ENCODE measurements at places on chromosomes 16 and 17.

DNA sequence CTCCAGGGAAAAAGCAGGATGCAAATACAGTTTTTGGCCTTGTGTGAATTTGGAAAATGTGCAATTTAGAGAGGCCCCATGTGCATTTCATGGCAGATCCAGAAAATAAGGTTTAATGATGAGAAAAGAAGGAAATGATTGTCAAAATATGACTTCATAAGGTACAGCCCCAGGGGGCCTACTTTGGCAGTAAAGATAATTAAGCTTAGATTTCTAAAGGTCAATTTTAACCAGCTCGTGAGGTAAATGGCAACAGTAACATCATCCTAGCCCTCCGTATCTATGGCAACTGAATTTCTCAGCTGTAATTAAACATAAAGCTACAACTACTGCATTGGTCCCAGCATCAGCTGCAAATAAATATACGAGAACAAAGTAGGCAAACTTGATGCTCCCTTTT lies 30.0 kb upstream of the PRSS54 start:
- DNase-seq, result no peak

DNA sequence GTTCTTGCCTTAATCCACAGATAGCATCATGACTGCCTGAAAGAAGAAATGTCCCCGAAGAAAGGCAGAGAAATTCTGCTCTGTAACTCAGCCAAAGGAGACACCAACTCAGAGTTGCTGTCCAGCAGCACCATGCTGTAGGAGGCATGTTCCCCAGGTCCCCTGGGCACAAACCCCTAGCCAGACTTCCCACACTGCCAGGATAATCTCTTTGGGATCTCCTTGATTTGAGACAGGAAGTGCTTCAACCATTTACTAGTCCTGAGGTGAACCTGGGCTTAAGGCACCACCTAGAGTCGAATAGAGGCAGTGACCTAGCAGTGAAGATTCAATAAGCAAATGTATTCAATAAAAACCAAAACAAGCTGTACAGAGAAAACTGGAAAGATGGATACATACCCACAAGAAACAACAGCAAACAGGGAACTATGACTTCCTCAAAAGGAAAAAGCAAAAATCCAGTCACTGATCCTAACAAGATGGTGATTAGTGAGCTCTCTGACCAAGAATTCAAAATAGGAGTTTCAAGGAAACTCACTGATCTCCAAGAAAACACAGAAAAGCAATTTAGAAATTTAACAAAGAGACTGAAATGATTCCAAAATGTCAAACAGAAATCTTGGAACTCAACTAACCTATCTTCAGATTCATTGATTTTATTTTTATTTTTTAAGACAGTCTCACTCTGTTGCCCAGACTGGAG lies 5.7 kb downstream of the OR4D2 start:
- peak; percentile 37 for DNase-seq

DNA sequence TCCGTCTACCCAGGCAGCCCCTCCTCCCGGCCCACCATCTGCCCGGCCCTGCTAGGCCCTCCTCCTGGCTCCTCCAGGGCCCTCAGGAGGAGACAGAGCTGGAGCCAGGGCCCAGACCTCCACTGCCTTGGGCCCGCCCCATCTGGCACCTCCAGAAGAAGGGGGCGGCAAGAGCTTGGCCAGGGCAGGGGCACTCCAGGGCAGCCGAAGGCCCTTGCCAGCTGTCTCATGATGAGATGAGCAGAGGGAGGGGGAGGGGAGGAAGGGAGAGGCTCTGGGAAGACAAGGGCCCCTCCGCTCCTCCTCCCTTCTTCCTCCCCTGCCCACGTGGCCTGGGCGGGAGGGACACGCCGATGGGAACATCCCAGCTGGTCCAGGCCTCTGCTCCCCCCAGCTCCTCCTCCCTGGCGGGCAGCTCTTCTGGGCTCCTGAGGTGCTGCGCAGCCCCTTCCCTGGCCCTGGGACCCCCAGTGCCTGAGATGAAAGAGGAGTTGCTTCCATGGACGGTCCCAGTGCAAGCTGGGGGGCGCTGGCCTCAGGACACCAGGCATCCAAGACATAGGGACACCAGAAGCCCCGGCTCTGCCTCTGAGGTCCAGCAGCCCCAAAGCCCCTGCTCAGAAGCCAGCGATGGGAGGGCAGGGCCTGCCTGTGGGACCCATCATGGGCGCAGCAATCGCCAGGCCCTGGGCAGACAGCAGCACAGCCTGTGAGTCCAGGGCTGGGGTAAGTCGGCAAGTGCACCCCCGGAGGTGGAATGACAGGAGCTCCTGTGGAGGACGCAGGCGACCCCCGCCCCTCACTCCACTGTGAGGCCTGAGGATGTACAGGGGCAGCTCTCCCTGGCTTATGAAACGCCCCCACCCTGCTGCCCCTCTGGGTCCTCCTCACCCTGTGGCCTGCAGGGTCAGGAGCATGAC lies 23.6 kb upstream of the ENPP7 start:
- peak; percentile 99 for DNase-seq

DNA sequence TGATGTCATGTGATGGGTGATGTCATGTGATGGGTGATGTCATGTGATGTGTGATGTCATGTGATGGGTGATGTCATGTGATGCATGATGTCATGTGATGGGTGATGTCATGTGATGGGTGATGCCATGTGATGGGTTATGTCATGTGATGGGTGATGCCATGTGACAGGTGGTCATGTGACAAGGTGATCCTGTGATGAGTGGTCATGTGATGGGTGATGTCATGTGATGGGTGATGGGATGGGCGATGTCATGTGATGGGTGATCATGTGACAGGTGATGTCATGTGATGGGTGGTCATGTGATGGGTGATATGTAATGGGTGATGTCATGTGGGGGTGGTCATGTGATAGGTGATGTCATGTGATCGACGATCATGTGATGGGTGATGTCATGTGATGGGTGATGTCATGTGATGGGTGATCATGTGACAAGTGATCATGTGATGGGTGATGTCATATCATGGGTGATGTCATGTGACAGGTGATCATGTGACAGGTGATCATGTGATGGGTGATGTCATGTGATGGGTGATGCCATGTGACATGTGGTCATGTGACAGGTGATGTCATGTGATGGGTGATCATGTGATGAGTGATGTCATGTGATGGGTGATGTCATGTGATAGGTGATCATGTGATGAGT lies 17.2 kb downstream of the CD300LB start:
- no peak for DNase-seq

GRCh38 chr17:50209133-50209471 lies 7.7 kb upstream of the COL1A1 start:
- DNase-seq, result no peak

- no peak for DNase-seq
Observed at GRCh38 chr16:48176635-48177408, 21.0 kb upstream of the ABCC12 start.

DNA sequence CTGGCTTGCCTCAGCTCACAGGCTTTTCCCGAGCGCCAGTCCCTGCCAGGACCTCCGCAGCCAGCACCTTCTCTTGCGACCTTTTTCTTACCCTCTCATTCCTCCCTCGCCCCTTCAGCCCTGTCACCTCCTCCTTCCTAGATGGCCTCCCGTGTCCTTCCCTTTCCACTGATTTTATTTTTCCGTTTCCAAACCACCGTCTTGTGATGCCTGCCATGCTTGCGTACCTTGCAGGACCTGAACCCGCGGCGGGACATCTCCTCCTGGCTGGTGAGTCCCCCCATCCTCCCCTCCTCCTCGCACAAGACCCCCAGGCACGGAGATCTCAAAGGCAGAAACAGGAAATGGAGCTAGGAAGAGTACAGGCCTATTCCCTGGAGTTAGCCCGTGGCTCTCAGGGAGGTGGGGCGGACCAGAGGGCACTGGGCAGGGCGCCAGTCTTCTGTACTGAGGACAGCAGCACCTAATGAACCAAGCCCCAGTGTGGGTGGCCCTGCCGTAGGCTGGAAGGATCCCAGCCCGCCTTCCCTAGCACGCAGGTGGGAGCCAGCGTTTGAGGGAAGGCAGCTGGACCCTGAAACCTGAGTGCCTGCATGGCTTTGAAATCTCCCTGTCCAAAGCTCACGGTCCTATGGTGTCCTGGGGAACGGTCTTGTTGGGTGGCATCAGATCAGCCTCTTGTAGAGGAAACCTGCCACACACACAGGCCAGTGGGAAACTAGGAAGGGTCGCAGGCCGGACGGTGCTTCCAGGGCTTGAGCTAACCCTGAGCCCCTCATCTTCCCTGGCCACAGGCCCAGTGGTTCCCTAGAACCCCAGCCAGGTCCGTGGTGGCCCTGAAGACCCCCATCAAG lies 612 bp downstream of the CISD3 start:
- no peak for DNase-seq

- DNase-seq, result no peak
Observed at GRCh38 chr16:79155904-79156303, 444.6 kb downstream of the MAF start.

GRCh38 chr16:17696616-17697015 lies 225.9 kb upstream of the XYLT1 start:
- DNase-seq, result no peak

- DNase-seq, result no peak
Observed at GRCh38 chr17:50882851-50883250, 16.7 kb upstream of the TOB1 start.

DNA sequence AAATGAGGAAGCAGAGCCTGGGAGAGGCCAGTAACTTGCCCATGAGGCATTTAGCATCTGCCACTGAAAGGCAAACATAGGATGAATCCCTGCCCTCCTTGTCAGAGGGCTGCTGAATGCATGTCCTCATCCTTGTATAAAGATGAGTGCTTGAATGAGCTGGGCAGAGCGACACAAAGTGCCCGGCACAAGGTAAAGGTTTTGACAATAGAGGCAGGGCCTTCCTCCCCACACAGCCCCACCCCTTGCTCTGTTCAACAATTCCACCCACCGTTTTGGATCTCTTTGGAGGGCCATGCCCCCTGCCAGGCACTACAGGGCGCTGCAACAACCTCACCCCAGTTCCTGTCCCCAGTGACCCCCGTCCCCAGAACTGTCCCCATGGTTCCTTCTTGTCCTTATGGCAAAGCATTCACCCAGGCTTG lies 1.4 kb upstream of the KRT19 start:
- DNase-seq, result no peak

GRCh38 chr16:81509404-81509803 lies 64.8 kb downstream of the CMIP start:
- DNase-seq, result no peak

DNA sequence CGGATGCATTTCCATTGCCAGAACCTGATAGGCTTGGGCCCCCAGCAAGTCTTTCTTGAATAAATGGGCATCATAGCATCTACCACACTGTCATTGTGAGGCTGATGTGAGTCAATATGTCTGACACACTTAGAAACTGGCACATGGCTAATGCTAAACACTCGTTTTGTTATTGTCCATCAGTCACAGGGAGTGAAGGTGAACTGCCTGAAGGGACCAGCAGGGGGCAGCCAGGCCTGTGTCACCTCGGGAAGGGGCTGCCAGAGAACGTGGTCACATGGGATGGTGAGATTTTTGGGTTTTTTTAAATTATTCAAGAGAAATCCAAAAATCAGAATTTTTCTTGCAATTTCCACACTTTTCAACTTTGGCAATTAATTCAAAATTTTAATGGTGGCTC lies 831 bp upstream of the RCVRN start:
- DNase-seq, result no peak

DNA sequence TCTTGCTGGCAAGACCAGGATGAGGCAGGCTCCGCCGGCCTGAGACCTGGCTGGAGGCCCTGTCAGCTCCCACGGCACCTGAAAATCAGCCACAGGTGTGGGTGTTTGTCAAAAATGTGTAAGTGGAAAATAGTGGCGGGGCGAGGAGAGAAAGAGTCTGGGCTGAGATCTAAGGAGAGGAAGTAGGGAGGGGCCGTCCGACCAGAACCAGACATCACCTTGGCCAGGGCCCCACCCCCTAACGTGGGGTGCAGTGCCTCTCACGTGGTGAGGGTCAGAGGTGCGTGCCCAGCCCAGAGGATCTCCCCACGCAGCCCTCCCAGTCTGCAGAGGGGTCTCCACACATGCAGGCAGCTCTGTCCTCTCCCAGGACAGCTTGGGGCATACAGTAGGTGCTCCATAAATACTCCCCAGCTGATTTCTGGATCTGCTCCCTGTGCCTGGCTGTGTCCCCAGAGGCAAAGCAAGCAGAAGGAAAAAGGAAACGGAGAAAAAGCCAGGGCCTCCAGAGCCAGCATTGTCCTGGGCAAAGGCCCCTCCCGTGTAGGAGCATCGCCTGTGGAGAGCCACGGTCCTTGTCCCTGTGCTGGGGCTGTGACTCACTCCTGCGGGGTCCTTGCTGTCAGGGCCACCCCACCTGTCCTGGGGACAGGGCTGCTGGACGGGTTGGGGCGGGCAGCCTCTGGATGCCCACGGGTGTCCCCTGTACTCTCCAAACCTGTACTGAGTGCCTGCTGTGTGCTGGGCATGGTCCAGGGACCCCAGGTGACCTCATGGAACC lies 16.7 kb downstream of the ZFPM1 start:
- DNase-seq, result no peak

GRCh38 chr17:77153472-77153871 lies 12.7 kb downstream of the SEC14L1 start:
- no peak for DNase-seq

DNA sequence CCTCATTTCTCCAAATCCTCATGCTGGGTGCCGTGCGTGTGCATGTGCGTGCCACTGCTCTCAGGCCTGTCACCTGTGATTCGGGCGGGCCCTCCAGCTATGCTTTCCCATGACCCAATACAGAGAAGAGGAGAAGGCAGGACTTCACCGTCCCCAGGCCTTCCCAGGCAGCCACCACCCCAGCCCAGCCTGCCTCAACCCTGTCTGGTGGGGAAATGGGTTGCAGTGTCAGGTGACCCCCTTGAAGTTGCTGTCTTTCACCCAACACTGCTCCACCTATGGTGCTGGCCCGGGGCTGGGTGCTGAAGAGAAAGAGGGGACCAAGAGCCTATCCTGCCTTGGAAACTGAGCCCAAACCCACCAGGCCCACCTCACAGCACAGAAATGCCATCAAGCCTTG lies 94.7 kb downstream of the GOSR1 start:
- no peak for DNase-seq

GRCh38 chr16:51382211-51382610 lies 231.1 kb upstream of the SALL1 start:
- DNase-seq, result no peak

GRCh38 chr16:21590796-21591195 lies 8.6 kb upstream of the METTL9 start:
- DNase-seq, result no peak

DNA sequence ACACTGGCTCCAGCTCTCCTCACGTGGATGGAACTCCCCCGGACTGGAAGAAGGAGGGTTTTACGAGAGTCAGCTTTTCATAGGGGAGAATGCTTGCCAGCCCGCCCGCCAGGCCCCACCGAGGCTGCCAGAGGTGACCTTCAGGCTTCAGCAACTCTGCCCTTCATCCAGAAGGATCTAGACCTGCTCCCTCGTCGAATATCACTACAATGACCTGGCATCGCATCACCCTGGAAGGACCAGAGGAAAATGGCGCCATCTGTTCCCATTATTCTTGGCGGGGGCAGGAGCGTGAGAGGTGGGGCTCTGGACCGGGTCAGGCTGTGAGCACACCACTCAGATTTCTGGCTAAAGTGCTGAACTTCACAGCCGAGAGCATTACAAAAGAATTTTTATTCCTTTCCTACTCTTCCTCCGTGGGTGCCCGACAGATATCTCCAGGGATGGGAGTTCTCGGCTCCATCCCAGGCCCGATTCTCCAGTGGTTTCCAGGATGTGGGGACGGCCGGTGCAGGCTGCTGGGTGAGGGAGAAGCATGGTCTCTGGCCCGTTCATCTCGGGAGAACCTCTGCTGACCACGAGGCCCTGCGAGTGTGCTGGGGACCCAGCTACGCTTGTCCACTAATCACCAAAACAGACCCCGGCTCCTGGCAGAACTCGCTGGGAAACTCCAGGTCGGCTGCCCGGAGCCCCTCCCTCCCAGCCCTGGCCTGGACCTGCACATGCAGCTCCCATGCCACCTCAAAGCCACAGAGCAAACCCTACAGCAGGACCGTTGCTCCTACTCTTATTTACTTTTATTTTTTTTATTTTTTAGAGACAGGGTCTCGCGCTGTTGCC lies 36.8 kb upstream of the ZNF469 start:
- no peak for DNase-seq
